ENCODE measurements at places on chromosomes 4 and X. TPM values are rescaled to one million over a fixed set of nuclear protein-coding genes. Genes with fewer than 3 reads are reported as not detected.

The MAOA gene
- 26.0 TPM for total RNA-seq

The BTK gene
- not detected for total RNA-seq

The EDA gene
- total RNA-seq: 0.73 TPM

The FRG2 gene
- not detected for total RNA-seq

The THAP9 gene
- total RNA-seq: 3.3 TPM

The ADAM29 gene
- total RNA-seq: not detected

The STATH gene
- not detected for total RNA-seq

The SSX1 gene
- not detected for total RNA-seq

The KLB gene
- total RNA-seq: not detected

The TMSB15B gene
- 3.3 TPM for total RNA-seq

The TBC1D8B gene
- 7.0 TPM for total RNA-seq

The GYG2 gene
- total RNA-seq: 0.73 TPM

The STEEP1 gene
- 15.4 TPM for total RNA-seq

Measured in subcutaneous preadipocyte (primary cell).